ENCODE measurements at places on chromosomes 5 and 9.

DNA sequence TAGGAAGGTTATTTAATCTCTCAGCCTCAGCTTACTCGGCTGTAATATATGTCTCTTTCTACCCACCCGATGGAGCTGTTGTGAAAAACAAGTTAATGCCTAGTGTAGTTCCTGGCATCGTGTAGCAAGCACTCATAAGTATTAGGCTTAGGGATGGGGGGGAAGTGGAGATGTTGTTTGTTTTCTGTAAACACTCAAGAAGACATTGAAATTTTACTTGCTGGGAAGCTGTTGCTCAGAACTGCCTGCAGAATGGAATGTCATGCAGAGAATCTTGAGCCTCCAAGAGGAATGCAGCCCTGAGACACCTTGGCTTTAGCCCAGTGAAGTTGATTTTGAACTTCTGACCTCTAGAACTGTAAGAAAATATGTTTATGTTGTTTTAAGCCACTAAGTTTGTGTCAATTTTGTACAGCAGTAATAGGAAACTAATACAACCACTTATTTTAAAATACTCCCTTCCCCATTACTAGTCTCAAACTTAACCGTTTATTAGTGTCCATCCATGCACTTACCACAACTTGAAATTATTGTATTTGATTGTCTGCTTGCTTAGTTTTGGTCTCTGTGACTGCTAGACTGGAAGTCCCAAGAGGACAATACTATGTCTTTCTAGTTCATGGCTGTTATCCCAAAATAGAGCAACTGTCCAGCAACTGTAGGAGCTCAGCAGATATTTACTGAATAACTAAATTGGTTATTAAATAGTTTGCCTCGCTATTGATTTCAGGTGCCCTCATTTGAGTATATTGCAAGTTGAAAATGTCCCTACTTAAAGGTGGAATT, 53.8 kb downstream of the MFAP3 start:
- DNase-seq, result peak; percentile 7

- DNase-seq, result peak; percentile 65
Observed at GRCh38 chr5:92017776-92018175, 634.7 kb upstream of the ARRDC3 start.

DNA sequence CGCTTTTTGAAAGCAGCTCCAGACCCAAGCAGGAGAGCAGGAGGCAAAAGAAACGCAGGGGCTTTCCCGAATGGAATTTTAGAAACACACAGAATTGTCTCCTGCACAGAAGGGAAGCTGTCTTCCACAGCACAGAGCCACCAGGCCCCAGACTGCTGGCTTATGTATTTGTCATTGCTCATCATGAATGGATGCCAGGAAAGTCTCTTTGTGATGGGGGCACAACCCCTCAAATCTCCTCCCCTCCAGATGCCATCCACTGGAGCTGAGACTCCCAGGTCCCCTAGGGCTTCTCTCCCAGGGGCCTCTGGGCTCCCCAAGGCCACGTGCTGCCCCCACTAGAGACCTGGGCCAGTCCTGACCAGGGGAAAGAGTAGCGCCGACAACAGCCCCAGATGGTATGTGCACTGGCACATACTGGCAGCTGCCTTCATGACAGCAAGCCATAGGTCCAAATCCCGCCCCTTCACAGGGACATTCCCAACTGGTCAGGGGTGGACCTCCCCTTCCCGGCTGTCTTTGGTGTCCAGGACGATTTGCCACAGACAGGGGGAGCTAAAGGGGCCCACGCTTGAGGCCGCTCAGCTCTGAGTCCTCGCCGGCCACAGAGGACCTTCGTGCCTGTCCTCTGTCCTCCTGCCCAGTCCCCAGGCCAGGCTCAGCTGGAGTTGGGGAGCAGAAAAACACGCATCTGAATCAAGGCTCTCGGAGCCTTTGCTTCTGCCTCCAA, 127.8 kb downstream of the KCNIP1 start:
- DNase-seq, result no peak

GRCh38 chr9:35948901-35949318, 9.0 kb downstream of the OR2S2 start:
- DNase-seq, result no peak

DNA sequence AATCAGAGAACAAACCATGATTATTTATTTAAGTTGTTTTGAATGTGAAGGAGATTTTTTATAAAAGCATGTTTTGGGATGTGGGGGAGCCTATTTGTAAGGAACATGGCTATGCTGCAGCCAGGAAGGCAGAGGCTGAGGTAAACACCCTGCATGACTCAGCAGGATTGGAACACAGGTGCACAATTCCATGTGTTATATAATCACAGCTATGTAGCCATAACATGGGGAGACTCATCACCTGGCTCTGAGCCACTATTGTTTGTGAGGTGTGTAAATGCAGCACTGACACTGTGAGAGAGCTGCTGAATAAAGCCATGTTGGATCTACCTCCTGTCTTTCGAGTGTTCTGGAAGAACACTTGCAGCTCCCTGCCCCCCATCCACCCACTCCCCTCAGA, 1009.8 kb downstream of the DNAH5 start:
- no peak for DNase-seq

GRCh38 chr5:127518319-127518621, 830 bp downstream of the PRRC1 start:
- peak; percentile 6 for DNase-seq

- no peak for DNase-seq
Observed at GRCh38 chr5:43312076-43312661, 1.0 kb downstream of the HMGCS1 start.

DNA sequence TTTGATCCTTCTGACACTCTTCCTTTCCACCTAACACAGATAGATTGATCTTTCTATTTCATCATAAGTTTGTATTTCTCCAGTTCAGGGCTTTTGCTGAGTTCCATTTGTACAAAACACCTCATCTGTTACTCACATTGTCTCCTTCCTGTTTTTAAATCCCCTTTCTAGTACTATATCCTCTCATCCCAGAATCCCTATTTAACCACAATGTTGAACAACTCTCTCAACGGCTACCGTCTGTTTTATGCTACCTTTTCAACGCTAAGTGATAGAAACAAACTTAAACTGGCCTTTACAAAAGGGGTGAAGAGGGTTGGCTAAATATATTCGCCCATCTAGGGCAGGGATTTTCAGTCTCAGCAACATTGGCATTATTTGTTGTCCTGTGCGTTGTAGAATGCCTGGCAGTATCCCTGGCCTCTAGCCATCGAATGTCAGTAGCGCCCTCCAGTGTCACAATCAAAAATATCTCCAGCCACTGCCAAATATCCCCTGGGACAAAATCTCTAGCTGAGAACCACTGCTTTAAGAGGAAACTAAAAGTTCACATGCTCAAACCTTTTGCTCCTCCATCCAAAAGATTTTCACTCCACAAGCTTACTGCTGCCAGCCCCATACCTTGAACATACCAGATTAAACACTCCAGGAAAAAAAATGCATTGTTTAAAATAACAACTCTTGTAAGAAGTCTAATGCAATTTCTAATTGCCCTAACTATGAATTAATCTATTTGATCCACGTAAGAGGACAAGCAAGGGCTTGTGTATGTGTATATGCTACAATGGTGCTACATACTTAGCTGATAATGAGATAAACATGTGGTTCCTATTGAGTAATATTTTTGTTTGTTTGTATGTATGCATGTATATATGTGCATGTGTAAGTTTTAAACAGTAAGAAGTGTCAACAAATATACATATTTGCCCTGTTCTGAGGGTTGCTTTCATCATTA, 344.0 kb downstream of the PTPRD start:
- no peak for DNase-seq

GRCh38 chr5:133382661-133383579, 229.4 kb downstream of the FSTL4 start:
- no peak for DNase-seq

GRCh38 chr5:133916914-133917313, 51.5 kb downstream of the C5orf15 start:
- DNase-seq, result no peak

DNA sequence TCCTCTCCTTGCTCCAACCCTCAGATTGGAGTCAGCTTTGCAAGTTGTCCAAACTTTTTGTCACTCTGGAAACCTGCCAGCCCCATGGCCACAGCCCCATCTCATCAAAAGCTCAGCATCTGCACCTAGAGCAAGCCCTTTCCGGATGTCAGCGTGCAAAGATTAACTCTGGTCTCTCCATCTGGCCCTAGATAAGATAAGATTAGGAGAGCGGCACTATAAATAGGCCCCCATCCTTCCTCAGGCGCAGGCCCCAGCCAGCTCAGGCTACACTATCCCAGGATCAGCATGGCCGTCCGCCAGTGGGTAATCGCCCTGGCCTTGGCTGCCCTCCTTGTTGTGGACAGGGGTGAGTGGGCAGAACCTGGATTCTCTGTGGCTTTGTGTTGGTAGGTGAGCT, at the start of gene SPINK4:
TSS of gene SPINK4 (plus strand) at position 247 of the 400 bp plus-strand sequence. CDS start at position 289, 42 bp downstream.
- DNase-seq, result no peak

Data from HFF-Myc (cell line).